ENCODE measurements at places on chromosomes 1 and 21.

DNA sequence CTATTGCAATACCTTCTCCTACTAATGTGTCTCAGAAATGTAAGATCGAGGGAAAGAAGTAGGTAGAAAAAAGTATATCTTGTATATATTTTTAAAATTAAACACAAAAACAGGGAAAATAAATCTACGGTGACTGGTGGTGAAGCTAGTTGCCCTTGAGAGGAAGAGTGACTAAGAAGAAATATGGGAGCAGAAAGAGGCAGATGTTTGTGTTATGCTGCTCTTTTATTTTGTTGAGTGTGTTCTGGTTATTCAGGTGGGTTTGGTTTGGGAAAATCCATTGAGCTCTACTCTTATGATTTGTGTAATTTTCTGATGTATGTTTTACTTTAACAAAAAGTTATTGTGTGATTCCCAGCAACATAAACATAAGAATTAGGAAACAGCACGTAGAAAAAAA, 444.9 kb upstream of the B3GALT2 start:
- no peak for DNase-seq

DNA sequence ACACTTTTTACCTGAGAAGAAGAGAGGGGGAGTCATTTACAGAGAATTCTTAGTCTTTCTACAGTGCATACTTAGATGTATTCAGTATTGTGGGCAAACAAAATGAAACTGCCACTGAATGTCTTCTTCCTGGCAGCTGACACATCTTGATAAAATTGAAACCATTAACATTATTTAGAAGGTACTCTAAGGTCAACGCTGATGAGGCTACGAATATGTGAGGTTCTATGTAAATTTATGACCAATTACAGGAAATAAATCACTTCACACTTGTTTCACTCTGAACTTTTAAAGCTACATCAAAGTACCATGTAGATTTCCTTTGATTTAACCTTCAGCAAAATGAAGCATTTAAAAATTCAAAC, 51.3 kb upstream of the GFI1 start:
- no peak for DNase-seq

- no peak for DNase-seq
Observed at GRCh38 chr21:41665766-41666595, 100.9 kb downstream of the RIPK4 start.

DNA sequence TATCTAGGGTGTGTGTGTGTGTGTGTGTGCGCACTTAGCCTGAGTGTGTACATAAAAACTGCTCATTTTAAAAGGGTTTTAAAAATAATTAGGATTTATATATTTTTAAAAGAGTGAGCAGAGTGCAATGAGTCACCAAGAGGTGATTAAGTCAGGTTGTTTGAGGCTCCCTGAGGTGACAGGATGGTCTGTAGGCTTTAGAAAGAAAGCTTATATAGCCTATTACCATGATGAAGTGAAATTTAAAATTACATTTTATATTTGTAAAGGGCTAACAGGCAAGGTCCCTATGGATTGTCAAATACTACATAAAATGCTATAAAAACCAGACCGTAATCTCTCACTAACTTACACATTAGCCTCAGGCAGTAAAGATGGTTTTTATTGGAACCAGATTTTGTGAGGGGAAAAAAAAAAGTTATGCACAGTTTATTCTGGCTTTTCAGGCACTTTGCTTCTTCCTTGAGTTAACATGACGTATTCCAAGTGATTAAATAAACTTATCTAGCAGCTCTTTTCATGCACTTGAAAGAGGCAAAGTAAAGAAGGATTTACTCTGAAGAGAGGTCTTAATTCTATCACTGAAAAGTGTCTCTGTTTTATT, 711.7 kb upstream of the PTBP2 start:
- DNase-seq = no peak

DNA sequence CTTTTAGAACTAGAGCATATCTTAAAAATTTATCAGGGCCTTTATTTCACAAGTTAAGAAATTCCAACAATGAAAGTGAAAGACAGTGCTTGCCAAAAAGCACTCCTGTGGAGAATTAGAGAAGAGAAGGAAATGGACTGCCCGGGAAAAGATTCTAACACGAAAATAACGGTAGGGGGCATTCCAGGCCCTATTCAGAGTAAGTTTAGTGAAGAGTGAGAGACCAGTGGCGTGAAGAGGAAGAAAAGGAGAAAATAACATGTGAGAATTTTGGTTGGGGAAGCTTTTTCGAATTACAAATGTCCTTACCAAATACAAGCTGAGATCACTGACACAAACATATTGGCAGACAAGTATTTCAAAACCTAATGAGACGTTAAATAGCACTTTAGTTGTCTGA, 38.4 kb upstream of the RBM34 start:
- no peak for DNase-seq

DNA sequence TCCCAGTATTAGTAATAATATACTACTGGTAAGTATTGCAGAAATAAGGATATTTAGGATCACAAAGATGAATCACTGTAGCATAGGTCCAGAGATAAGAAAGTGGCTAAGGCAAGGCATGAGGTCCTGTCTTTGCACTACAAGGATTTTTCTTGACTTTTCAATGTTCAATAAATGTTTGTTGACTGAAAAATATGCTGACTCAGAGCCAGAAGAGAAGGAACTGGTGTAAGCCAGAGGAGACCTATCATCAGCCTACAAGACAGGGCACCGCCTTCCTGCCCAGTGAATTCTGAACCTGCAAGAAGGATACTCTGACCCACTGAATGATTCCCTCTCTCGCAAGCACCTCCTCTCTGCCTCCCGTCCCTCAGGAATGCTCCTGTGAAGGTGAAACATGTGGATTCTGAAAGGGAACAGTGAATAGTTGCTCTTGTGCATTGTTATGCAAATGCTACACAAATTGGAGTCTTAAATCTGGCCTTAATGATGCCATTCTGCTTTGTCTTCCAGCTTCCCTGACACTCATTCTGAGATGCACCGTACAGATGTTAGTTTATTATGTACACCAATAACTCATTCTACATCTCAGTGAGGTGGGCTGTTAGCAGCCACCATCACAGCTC, 540.0 kb downstream of the OMA1 start:
- DNase-seq = no peak

- no peak for DNase-seq
Observed at GRCh38 chr1:47522935-47523834, 85.3 kb downstream of the FOXD2 start.
